Hippocampal formation (tissue), 2 donors: ENCODE measurements at places on chromosomes 5 and 9.

DNA sequence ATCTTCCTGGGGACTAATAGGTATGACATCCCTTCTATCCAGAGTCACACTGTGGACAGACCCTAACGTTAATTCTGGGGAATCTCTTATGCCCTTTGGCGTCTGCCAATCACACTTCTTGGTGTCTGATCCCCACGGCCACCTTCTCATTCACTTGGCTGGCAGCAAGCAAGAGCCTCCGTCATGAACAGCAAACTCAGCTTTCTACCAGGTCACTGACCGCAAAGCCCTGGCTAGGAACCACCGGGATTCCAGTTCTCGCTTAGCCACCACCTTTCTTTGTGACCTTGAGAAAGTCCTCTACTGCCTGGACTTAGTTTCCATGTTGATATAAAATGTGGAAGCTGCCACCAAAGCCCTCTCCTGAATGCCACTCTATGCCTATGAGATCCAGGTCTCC is 67.7 kb upstream of the FCN1 start:
- DNase-seq = no peak

DNA sequence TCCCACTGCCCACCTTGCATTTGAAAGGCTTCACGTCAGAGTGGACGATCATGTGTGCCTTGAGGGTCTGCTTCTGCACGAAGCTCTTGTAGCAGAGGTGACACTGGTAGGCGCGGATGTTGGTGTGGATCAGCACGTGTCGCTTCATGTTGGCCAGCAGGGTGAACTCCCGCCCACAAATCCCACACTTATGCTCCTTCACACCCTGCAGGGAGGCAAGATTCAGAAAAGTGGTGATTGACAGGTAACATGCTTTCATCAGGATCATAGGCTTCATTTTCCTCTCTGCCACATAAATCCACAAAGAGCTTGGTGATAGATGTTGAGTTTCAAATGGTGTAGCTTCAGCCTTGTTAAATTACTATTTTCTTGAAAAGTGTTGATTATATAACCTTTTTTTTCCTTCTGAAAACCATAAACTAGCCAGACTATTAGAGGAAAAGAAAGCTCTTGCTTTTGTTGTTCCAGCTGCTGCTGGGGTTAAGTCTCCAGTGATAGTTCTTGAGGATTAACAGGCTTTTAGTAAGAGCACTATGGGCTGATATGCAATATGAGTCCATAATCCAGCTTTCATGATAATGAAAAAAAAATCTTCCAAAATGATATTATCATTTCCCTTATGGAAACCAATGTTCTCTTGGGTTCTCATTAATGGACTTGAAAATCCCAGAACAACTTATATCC is 50.7 kb downstream of the ZNF366 start:
- no peak for DNase-seq

GRCh38 chr5:63811961-63812360 is 150.3 kb downstream of the HTR1A start:
- no peak for DNase-seq

DNA sequence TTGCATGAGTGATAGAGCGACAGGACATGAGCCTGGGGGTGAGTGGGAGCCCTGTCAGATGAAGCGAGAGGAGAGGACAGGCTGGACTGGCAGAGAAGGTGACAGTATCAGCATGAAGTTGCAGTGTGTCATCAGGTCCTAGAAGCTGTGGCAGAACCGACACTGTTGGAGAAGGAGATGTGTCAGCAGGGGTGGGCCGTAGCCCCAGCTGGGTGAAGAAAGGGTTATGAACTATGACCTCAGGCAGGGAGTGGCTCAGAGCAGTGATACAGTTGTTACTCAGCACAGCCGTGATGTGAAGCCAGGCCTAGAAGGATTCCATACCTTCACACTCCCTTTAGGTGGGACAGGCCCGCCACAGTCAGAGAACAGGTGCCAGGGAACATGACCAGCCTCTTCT is 7.6 kb downstream of the PCYOX1L start:
- no peak for DNase-seq

- no peak for DNase-seq
Measured at GRCh38 chr9:123868002-123868401, 61.9 kb downstream of the DENND1A start.
